Breast epithelium (tissue), 4 donors: ENCODE measurements at places on chromosomes 12 and 14. TPM values are rescaled to one million over a fixed set of nuclear protein-coding genes. Genes with fewer than 3 reads are reported as not detected.

The APOF gene
- not detected for total RNA-seq

DNA sequence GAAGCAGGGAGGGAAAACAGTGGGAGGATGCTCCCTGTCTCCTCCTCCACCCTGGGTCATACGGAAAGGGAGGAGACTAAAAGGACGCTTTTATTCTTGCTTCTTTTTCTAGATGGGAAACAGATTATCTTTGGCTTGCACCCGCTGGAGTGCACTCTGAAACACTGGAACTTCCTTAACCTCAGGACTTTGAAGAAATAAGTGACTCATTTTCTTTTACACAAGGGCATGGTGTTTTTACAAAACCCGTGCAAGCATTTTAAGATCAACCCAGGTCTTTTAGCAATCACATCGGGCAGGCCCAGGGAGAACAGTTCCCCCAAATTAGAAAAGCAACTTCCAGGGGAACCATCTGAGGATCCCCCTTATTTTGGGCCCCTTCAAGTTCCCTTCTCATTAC, 80.9 kb upstream of the TSPAN11 start:
- H3K4me3 ChIP-seq: no peak overlapping the region
- H3K36me3 ChIP-seq: no peaks in the 10 kb centered on the region
- DNase-seq: no peak
- no peaks in the 10 kb centered on the region for H3K4me1 ChIP-seq
- no peak overlapping the region for H3K27ac ChIP-seq

- peaks cover 11% of the 10 kb centered on the region for H3K4me1 ChIP-seq
- H3K27me3 ChIP-seq: peaks cover 12% of the 10 kb centered on the region
- no peak overlapping the region for H3K27ac ChIP-seq
- DNase-seq: no peak
These were observed 2.2 kb upstream of the KCNH3 start for GRCh38 chr12:49536526-49537071.

DNA sequence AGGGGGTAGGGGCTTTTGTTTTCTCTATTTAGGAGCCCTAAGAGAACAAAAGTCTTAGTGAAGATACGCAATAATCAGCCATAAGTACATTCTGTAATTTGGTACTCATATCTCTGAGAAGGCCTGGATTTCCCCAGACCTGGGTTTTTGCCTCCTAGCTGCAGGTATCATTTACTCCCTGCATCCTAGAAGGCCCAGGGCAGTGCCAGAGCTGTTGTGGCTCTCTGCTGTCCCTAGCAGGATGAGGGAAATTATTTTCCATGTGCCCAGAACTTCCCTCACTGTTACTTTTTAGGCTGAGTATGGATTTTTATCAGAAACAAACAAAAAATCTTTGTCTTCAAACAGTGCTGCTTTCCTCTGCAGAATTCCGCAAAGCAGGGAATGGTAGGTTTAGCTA, 192.5 kb upstream of the SYT1 start:
- H3K27ac ChIP-seq: no peak overlapping the region
- DNase-seq: no peak
- H3K36me3 ChIP-seq: no peaks in the 10 kb centered on the region
- no peak overlapping the region for H3K4me3 ChIP-seq
- H3K4me1 ChIP-seq: no peaks in the 10 kb centered on the region

DNA sequence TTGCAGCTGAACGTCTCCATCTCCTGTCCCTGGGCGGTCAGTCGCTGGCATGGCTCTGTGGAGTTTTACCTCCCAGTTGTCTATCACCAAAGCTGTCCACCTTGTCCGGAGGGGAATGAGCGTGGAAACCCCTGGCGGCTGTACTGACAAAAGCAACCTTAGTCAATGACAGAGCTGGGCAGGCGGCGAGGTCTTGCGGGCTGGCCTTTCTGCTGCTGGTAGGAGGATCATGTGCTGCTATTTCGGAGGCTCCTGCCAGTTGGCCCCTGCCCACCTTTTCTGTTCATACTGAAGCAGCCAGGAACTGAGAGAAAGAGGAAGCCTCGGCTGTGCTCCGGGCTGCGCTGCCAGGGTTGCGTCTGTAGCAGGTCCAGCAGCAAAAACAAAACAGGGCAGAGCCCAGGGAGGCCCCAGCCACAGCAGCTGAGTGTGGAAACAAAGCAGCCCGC, 57.7 kb downstream of the HMGA2 start:
- H3K27me3 ChIP-seq: no peaks in the 10 kb centered on the region
- no peaks in the 10 kb centered on the region for H3K36me3 ChIP-seq
- H3K4me1 ChIP-seq: no peaks in the 10 kb centered on the region
- peak overlapping the region; percentile 67 for H3K4me3 ChIP-seq
- peak; percentile 84 for DNase-seq

DNA sequence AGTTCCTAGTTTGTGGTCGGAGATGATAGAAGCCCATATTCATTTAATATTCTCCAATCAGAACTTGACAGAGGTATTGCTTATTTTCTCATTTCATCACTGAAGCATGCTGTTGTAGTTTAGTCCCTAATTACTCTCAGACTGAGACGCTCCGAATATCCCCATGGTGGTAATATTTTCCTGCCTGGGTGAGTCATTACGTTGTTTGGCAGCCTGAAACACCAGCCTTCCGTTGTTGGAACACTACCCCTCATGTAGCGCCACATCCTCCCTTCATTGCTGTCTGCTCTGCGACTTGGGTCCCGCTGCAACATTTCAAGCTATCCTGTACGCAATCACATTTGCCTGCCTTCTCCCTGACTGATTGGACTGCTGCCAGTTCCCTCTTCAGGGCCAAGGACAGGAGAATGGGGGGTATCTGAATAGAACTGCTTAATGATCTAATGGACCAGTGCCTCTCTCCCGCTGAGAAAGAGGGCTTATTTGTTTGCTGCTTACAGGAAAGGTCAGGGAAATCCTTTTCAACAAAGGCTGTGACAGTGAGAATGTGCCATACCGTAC, 369.1 kb downstream of the NPAS3 start:
- no peaks in the 10 kb centered on the region for H3K4me1 ChIP-seq
- H3K4me3 ChIP-seq: no peak overlapping the region
- no peaks in the 10 kb centered on the region for H3K27me3 ChIP-seq

The CALM1 gene
- total RNA-seq: 237 TPM

GRCh38 chr14:25463480-25463879, 413.5 kb upstream of the STXBP6 start:
- H3K36me3 ChIP-seq: no peaks in the 10 kb centered on the region
- no peak for DNase-seq
- no peaks in the 10 kb centered on the region for H3K4me1 ChIP-seq

DNA sequence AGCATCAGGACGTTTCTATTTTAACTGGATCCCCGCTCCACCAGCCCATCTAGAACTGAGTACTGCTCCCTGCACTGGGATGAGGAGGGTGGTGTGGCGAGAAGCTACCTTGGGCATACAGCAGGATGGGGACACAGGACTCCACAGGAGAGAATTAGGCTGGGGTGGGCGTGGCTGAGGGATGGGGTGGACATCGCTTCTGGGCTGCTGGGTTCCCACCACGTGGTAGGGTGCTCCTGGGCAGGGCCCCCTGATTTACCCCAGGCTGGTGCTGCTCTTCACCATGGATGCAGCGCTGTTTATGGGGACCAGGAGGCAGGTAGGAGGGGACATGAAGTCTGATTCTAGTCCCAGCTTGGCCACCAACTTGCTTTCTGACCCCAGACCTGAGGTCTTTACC, 41.9 kb downstream of the VDR start:
- no peaks in the 10 kb centered on the region for H3K36me3 ChIP-seq
- no peak overlapping the region for H3K27ac ChIP-seq
- H3K4me1 ChIP-seq: no peaks in the 10 kb centered on the region
- no peak for DNase-seq
- no peak overlapping the region for H3K4me3 ChIP-seq

- no peaks in the 10 kb centered on the region for H3K36me3 ChIP-seq
- H3K27ac ChIP-seq: peak overlapping the region; percentile 80
- H3K4me3 ChIP-seq: no peak overlapping the region
These were observed 4.7 kb downstream of the LTB4R start for GRCh38 chr14:24315807-24316596.

GRCh38 chr14:97707603-97708002, 910.4 kb downstream of the VRK1 start:
- no peaks in the 10 kb centered on the region for H3K27me3 ChIP-seq
- no peak overlapping the region for H3K4me3 ChIP-seq
- H3K4me1 ChIP-seq: no peaks in the 10 kb centered on the region
- no peak overlapping the region for H3K27ac ChIP-seq

DNA sequence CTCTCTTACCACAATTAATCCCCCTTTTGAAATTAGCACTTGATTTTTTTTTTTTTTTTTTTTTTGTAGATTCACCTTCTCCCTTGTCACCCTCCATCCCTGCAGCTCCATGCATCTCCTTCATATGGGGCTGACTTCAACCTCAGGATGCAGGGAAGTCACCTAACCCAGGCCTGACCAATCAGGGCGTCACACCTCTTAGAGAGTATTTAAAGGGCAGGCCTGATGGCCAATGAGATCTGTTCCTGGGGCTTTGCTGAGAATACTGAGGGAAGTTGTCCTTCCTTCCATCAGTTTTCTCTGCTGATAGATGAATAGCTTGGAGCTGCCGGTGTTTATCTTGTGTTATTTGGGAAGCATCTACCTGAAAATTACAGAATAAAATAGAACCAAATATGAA, 1104.7 kb upstream of the TMEM132C start:
- H3K4me3 ChIP-seq: no peak overlapping the region
- no peaks in the 10 kb centered on the region for H3K4me1 ChIP-seq
- H3K36me3 ChIP-seq: no peaks in the 10 kb centered on the region
- no peak overlapping the region for H3K27ac ChIP-seq

DNA sequence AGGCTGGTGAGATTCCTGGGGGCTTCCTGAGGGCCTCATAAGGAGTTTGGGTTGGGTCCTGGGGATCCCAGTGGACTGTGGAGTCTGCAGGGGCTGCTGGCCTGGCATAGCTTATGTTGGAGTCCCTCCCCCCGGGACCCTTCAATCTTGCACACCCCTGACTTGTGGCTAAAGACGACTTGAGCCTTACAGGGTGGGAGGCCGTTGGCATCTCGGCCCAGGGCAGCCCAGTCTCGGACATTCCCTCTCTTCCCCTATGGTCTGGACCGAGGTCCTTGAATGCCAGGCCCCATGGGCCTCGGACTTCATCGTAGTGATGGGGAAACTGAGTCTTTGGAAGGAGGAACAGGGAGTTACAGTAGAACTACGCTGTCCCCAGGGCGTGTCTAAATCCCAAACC, 12.5 kb downstream of the RTL1 start:
- no peak overlapping the region for H3K27ac ChIP-seq
- H3K27me3 ChIP-seq: no peaks in the 10 kb centered on the region
- no peaks in the 10 kb centered on the region for H3K36me3 ChIP-seq
- no peak overlapping the region for H3K4me3 ChIP-seq
- H3K4me1 ChIP-seq: no peaks in the 10 kb centered on the region
- no peak for DNase-seq

DNA sequence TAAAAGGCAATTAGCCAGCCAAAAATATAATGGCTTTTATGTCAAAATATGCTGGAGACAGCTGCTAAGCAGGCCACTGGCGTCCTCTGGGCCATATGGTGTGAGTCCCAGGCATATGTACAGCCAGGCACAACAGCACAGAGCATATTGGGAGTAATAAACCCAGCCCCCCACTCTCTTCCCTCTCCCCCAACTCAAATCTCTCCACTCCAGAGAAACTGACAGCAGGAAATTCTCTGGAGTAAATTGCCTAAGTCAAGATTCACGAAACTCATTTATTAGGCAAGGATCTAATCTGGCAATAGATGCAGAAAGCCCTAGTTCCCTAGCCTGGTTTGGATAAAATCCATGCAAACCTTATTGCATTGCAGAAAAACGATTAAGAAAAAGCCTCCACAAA, 147.9 kb upstream of the SEL1L start:
- H3K27ac ChIP-seq: no peak overlapping the region
- no peaks in the 10 kb centered on the region for H3K4me1 ChIP-seq
- no peaks in the 10 kb centered on the region for H3K27me3 ChIP-seq
- H3K4me3 ChIP-seq: no peak overlapping the region
- no peak for DNase-seq

DNA sequence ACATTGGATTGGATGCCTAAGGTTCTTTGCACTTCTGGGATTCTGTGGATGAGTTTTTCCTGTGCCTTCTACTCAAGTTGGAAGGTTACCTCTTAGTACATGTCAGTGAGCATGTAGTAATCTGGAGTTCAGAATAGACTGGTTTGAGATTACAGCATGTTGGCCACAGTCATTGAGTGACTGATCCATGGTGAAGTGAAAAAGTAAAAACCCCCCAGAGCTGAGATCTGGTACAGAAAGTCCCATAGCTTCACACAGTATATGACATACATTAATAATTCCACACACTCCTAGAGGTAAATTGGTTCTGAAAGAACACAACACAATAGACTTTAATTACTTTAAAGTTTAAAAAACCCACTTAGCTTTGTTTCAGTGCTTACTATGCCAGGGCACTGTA, 11.9 kb upstream of the CCND2 start:
- no peaks in the 10 kb centered on the region for H3K27me3 ChIP-seq
- H3K36me3 ChIP-seq: no peaks in the 10 kb centered on the region
- no peak overlapping the region for H3K4me3 ChIP-seq
- DNase-seq: no peak

GRCh38 chr12:2246358-2246757, 193.6 kb downstream of the CACNA1C start:
- no peaks in the 10 kb centered on the region for H3K27me3 ChIP-seq
- no peak overlapping the region for H3K27ac ChIP-seq
- no peaks in the 10 kb centered on the region for H3K4me1 ChIP-seq
- no peak for DNase-seq

DNA sequence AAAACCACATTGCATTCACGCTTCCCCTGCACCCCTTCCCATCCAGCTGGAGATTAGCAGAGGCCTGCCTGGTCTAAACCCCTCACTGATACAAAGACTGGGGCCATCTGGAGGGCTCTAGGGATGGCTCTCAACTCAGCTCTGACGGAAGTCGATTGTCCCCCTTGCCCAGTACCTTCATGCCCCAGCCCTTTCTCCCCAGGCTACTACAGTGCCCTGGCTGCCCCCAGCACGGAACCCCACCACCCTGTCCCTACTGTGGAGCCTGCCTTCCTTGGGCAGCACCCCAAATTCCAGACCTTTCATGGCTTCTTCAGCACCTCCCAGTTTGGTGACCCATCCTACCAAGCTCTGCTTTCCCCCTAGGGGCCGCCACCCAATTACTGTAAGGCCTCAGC, 25.6 kb downstream of the ZFP36L1 start:
- H3K27ac ChIP-seq: no peak overlapping the region
- H3K36me3 ChIP-seq: no peaks in the 10 kb centered on the region
- DNase-seq: no peak
- no peaks in the 10 kb centered on the region for H3K4me1 ChIP-seq
- no peaks in the 10 kb centered on the region for H3K27me3 ChIP-seq

- no peak overlapping the region for H3K4me3 ChIP-seq
- H3K36me3 ChIP-seq: no peaks in the 10 kb centered on the region
- no peak for DNase-seq
- no peaks in the 10 kb centered on the region for H3K27me3 ChIP-seq
- no peak overlapping the region for H3K27ac ChIP-seq
These were observed 2.3 kb downstream of the ARF3 start for GRCh38 chr12:48954841-48955501.

The MIP gene
- not detected for total RNA-seq

The PLCZ1 gene
- not detected for total RNA-seq

- DNase-seq: no peak
- H3K4me3 ChIP-seq: no peak overlapping the region
- H3K27me3 ChIP-seq: no peaks in the 10 kb centered on the region
- no peaks in the 10 kb centered on the region for H3K4me1 ChIP-seq
- H3K36me3 ChIP-seq: no peaks in the 10 kb centered on the region
These were observed 109.3 kb downstream of the NAV3 start for GRCh38 chr12:77940011-77940423.

The C12orf50 gene
- total RNA-seq: not detected

- no peaks in the 10 kb centered on the region for H3K27me3 ChIP-seq
- no peaks in the 10 kb centered on the region for H3K36me3 ChIP-seq
- DNase-seq: no peak
- no peak overlapping the region for H3K4me3 ChIP-seq
- no peaks in the 10 kb centered on the region for H3K4me1 ChIP-seq
These were observed 89.3 kb downstream of the KCNC2 start for GRCh38 chr12:75120311-75120711.

The PPP2R5E gene
- 29.9 TPM for total RNA-seq
